ENCODE measurements at places on chromosomes 11 and 22. TPM values are rescaled to one million over a fixed set of nuclear protein-coding genes. Genes with fewer than 3 reads are reported as not detected.

Gene BIK
- 1.6 TPM for total RNA-seq

DNA sequence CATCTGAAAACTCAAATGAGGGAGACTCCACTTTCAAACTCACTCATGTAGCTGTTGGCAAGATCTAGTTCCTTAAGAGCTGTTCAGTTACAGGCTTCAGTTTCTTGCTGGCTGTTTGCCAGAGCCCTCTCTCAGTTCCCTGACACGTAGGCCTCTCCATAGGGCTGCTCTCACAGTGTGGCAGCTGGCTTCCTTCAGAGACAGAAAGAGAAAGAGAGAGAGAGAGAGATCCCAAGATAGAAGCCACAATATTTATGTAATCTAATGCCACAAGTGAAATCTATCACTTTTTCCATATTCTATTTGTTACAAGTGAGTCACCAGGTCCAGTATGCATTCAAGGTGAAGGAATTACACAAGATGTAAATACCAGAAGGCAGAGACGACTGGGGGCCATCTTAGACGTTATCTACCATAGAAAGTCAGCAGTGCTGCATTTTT lies 168.8 kb downstream of the RCN1 start:
- H3K27ac ChIP-seq, result no peak overlapping the region
- H3K27me3 ChIP-seq, result no peaks in the 10 kb centered on the region
- no peaks in the 10 kb centered on the region for H3K36me3 ChIP-seq
- no peak overlapping the region for H3K4me3 ChIP-seq
- DNase-seq, result no peak

DNA sequence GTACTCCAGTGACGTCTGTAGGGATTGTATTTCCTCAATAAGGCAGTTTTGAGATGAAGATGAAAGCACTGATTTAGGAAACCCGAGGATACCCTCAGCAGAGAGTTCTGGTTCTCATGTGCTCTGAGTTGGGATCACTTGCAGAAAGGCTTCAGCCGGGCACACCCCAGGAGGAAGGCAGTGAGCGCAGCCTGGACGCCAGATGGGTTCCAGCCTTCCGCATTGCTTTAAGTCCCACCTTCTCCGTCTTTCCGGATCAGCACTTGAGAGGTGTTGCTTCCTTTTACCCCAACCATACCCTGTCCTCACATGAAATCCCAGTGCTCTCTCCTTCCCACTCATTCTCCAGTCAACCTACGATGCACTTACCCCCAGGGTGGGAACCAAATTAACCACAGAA lies 239.5 kb upstream of the CADM1 start:
- no peak for DNase-seq
- H3K27ac ChIP-seq, result no peak overlapping the region
- no peaks in the 10 kb centered on the region for H3K36me3 ChIP-seq

DNA sequence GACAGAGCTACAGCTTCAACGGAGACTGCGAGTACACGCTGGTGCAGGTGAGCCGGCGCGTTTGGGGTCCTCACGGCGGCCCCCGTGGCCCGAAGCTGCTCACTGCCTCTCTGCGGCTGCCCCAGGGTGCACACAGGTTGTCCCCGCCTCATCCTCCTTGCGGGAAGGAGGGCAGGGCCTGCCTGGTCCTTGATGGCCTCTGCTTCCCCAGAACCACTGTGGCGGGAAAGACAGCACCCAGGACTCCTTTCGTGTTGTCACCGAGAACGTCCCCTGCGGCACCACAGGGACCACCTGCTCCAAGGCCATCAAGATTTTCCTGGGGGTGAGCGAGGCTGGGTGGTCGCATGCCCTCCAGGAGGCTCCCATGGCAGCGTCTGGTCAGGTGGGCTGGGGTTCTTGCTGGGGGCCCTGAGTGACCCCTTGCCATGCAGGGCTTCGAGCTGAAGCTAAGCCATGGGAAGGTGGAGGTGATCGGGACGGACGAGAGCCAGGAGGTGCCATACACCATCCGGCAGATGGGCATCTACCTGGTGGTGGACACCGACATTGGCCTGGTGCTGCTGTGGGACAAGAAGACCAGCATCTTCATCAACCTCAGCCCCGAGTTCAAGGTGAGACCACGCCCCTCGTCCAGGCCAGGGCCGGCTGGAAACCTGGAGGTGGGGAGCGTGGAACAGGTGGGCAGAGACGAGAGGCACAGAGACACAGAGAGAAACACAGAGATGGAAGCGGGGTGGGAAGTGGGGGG lies 19.4 kb downstream of the MUC5AC start:
- no peaks in the 10 kb centered on the region for H3K4me1 ChIP-seq
- no peaks in the 10 kb centered on the region for H3K27me3 ChIP-seq
- no peaks in the 10 kb centered on the region for H3K36me3 ChIP-seq
- H3K4me3 ChIP-seq, result no peak overlapping the region
- DNase-seq, result no peak
- H3K27ac ChIP-seq, result no peak overlapping the region

- peaks cover 47% of the 10 kb centered on the region for H3K27me3 ChIP-seq
- no peak for DNase-seq
- no peak overlapping the region for H3K4me3 ChIP-seq
- H3K36me3 ChIP-seq, result no peaks in the 10 kb centered on the region
- H3K27ac ChIP-seq, result no peak overlapping the region
Measured at GRCh38 chr22:23369054-23369685, 188.9 kb downstream of the BCR start.

- H3K27me3 ChIP-seq, result no peaks in the 10 kb centered on the region
- H3K4me3 ChIP-seq, result no peak overlapping the region
- no peak for DNase-seq
- H3K27ac ChIP-seq, result no peak overlapping the region
- no peaks in the 10 kb centered on the region for H3K36me3 ChIP-seq
Measured at GRCh38 chr11:68337399-68337835, 25.0 kb downstream of the LRP5 start.

DNA sequence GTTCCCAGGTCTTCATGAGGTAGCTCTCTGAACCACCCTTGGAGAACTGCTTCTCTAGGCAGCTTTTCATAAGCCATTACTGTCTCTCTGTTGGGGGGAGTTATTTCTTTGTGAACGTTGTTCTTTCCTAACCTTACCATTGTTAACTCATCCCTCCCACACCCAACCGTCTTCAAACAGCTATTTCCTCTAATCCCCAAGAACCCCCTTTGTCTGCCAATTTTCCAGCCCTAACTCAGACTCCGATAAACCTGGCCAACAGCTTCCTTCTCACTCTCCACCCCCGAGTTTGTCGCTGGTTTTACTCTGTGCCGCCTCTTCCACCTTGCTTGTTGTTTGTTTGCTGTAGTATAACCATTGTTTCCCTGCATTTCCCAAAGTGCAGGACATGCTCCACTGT lies 131.5 kb downstream of the CCDC34 start:
- no peaks in the 10 kb centered on the region for H3K27me3 ChIP-seq
- H3K27ac ChIP-seq, result no peak overlapping the region
- no peaks in the 10 kb centered on the region for H3K36me3 ChIP-seq
- peak; percentile 32 for DNase-seq

- no peak overlapping the region for H3K27ac ChIP-seq
- no peaks in the 10 kb centered on the region for H3K36me3 ChIP-seq
- no peak for DNase-seq
- peaks cover 22% of the 10 kb centered on the region for H3K27me3 ChIP-seq
- peaks cover 74% of the 10 kb centered on the region for H3K4me1 ChIP-seq
- no peak overlapping the region for H3K4me3 ChIP-seq
Measured at GRCh38 chr11:44880511-44880910, 70.2 kb downstream of the TP53I11 start.

Data from neural progenitor cell (in vitro differentiated cells).